ENCODE measurements at places on chromosomes 2 and 18.

DNA sequence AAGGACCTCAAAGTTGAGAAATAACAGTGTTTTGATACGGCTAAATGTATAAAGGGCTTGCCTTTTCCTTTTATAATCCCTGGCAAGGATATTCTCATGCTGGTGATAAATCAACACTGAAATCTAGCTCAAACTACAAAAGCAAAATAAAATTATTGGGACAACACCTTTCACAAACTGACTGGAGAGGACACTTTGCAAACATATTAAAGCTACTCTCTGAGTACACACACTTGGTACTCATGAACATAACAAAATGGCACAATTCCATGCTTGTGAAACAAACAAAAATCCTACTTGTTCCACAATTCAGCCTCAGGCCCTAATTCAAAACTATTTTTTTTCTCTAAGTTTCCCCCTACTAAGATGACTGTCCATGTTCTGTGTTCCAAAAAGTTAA lies 305.8 kb downstream of the ETAA1 start:
- DNase-seq: no peak

DNA sequence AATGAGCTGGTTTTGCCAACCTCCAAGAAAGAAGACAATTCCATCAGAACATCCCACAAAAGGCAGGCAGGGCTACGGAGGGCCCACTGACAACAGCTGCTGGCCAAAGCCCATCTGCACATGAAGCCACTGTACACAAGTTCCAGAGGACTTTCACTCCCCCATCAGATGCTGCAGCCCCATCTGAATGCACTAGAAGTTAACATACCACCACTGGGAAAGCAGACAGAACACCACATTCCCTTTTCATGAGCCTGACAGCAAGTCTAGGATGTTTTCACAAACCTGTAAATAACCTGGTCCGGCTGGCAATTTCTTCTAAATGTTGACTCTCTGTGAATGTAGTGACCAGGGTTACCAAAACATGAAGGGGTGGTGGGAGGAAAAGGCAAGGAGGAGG lies 41.5 kb downstream of the CCBE1 start:
- DNase-seq: no peak

DNA sequence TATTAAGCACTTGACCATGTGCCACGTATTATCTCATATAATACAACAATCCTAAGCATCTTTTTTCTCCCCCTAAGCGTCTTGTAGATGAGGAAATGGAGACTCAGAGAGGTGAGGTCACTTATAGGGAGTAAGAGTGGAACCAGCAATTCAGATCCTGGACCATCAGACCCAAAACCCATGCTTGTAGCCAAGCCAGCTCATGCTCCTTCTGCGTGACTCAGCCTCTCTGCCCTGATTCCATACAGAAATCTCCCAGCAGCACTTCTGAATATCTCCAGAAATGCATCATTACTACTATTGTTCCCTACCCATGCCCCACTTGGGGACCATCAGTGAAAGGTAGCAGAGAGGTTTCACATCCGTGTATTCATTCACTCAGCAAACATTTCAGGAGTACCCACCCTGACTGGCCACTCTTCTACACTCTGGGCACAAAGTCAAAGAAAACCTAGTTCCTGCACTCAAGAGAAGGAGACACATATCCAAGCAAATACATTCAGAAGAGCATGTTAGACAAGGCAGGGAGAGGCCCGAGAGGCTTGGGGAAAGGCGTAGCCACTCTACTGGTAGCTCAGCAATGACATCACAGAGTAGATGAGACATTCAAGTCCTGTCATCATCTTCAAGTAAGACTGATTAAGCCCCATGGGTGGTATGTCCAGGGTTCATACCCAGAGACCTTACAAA lies 141.9 kb downstream of the MTCL1 start:
- no peak for DNase-seq

DNA sequence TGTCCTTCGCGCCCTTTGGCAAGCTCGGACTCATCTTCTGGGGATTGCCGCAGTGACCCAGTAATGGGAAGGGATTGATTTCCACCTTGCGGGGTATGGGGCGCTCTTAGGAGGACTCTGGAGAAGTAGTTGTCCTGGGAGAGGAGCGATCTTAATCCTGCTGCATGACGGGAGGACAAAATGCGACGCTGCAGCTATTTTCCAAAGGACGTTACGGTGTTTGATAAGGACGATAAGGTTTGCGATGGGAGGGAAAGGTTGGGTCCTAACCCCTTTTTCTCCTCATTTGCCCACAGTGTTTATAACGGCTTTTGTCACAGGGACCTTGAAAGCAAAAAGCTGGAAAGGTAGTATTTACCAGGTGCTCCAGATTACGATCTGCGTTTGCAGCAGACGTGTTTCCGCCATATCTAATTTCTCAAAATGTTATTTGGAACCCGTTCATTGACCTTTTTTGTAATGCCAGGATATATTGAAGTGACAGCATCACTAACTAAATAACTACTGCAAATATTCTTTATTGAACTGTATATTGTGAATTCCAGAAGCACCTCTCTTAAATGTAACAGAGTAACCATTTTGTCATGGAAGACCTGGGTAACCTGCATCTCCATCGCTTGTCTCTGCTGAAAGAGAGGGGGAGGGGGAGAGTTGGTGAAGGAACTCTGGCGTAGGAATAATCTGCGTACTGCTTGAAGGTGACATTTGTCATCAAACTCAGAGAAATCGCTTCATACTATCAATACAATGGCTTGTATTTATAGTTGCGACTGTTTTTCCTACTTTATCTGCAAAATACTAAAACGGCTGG lies 590 bp downstream of the MDH1 start:
- no peak for DNase-seq

DNA sequence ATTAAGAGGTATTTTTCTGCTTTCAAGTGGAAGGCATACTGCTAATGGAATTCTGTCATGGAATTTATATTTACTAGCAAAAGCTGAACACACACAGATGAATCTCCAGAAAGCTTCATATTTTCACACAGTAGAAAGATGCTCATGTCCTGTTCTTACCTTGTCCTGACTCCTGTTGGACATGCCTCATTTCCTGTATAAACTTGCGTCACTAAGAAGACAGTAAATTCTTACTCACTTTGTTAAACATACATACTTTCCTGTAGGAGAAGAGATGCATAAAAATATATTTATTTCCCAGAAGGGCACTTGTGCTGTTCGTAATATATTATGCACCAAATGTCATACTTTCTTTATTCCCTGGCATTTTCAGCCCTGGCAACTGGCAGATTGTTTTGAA lies 238.3 kb upstream of the RASGRP3 start:
- DNase-seq: no peak

DNA sequence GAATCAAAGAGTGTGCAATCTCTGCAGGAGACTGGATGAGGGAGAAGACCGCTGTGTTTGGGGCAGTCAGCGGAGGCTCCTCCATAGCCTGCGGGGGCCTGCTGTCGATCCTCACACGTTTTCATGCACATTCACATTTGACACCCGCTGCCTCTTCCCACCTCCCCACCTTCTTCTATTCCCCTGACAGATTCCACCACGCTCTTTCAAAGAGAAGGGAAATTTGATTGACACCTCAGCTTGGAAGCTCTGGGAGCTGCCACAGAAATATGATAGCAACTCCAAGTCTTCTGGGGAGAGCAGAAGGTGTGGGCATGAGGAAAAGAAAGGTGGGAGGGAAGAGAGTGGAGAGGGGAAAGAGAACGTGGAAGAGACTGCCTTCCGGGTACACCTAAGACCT lies 87.5 kb downstream of the BOD1L2 start:
- no peak for DNase-seq

- no peak for DNase-seq
Measured at GRCh38 chr2:241350878-241351639, 5.0 kb upstream of the FARP2 start.

GRCh38 chr2:121479882-121480522 lies 50.7 kb upstream of the RNU4ATAC start:
- no peak for DNase-seq

DNA sequence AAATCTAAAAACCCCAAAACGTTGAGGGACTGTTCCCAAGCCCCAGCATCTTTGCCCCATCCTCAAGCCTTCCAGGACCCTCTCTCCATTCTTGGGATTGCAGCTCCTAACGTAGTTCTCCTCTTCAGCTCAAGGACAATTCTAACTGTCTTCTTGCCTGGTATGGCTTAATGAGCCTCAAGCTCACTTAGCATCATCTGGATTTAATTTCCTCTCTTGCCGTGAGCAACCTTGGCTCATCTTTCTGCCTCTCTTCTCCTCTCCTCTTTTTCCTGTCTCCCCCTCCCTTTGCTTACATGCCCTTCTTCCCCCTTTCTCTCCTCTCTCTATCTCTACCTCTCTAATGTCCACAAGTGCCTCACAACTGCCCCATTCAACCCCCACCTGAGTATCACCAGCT lies 44.2 kb downstream of the TACR1 start:
- DNase-seq: no peak

- DNase-seq: no peak
Measured at GRCh38 chr2:61922714-61923113, 17.2 kb downstream of the COMMD1 start.

DNA sequence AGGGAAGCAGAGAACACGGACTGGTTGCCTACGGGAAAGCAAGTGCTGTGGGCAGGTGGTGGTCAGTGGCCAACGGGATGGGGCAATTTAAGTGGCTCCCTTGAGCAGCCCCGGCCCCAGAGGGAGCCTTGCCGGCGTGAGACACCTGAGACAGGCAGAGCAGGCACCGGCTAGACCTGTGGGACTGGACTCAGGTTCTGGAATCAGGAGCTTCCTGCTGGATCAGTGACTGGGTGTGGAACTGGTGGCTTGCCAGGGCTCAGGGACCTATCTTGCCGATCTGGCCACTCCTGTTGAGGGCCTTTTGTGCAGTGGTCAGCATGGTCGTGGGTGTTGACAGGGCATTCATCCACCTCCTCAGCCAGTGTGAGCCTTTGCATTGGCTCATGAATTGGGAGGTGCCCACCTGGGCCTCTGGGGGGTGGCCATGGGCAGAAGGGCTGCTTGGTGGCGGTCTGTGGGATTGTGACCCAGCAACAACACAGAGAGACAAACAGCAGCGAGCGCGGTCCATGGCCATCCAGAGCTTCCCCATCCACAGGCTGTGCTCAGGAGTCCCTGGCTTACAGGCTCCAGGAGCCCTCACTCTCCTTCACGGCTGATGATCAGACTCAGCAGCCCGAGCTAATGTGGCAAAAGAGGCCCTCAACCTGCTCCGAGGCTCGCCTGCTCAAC lies 85.4 kb upstream of the ZNF516 start:
- DNase-seq: no peak

DNA sequence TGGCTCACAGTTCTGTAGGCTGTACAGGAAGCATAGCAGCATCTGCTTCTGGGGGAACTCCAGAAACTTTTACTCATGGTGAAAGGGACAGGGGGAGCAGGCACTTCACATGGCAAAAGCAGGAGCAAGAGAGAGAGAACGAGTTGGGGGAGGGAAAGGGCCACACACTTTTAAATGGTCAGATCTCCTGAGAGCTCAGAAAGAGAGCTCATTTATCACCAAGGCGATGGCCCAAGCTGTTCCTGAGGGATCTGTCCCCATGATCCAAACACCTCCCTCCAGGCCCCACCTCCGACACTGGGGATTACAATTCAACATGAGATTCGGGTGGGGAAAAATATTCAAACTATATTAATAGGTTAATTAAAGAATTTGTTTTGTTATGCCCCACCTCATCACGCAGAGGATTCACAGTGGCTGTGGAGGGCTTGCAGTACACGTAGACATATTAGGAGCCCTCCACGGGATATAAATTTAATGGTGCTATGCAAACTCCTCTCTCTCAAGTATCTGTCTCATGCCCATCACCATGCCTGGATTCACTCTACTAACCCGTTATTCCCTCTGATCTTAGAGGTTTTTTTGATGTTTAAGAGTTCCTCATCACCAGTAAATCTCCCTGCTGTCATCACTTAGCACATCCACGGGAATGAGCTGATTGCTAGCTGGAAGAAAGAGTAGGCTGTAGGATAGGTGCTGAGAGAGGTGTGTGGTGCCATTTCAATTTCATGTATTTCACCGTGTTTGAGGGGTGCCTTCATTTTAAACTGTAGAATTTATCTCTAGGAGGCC lies 84.5 kb upstream of the ARHGAP28 start:
- no peak for DNase-seq

DNA sequence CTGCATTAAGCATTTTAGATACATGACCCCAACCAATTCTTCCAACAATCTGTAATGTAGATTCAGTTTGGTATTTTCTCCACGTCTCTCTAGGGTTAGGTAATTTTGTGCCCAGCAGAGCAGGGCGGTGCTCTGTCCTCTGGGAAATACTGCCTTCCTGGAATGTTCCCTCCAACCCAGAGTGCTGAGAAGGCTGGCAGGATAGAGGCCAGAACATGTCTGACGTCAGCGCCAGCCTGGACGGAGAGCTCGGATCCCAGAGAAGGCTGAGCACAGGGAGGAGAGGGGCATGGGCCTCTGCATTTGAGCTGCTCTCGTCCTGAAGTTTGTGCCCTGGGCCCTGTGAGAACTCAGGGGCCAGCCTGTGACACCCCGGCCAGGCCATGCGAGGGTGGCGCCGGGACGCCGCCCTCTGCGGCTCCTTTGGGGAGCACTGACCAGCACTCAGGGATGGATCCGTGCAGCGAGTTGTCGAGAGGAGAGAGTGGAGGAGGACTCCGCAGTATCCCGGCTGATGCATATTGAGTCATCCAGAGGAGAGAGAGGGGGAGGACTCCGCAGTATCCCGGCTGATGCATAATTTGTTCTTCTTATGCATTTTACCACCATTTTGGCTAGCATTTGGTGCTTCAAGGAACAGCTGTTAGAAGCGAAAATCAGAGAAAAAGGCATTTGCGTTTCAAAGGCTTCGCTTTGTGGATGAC lies 80.0 kb upstream of the PXDN start:
- DNase-seq: no peak
